ENCODE measurements at places on chromosomes 7 and 10. TPM values are rescaled to one million over a fixed set of nuclear protein-coding genes. Genes with fewer than 3 reads are reported as not detected.

Gene SERPINE1
- total RNA-seq = 933 TPM

Gene CNPY1
- total RNA-seq = not detected

Gene OR2A7
- not detected for total RNA-seq

Gene UPK3B
- 20.7 TPM for total RNA-seq

Gene COL13A1
- total RNA-seq = 0.33 TPM

Gene CCL26
- 14.4 TPM for total RNA-seq

Gene SLC16A12
- not detected for total RNA-seq

Gene SPDYE6
- not detected for total RNA-seq

Gene TRIM50
- not detected for total RNA-seq

Gene WEE2
- total RNA-seq = not detected

Gene PNLIPRP2
- not detected for total RNA-seq

Gene PAX4
- total RNA-seq = not detected

Gene SPOCK2
- total RNA-seq = 0.25 TPM

Gene NME8
- total RNA-seq = not detected

Gene C7orf57
- total RNA-seq = 0.24 TPM

Gene DRGX
- total RNA-seq = not detected

Gene OPALIN
- total RNA-seq = not detected

Gene DNA2
- total RNA-seq = 10.5 TPM

Measured in A549 treated with RU486 at 1 μM for 4 hours (cell line).